CD4-positive, CD25-positive, alpha-beta regulatory T cell (primary cell): ENCODE measurements at places on chromosomes 2 and 18. TPM values are rescaled to one million over a fixed set of nuclear protein-coding genes. Genes with fewer than 3 reads are reported as not detected.

DNA sequence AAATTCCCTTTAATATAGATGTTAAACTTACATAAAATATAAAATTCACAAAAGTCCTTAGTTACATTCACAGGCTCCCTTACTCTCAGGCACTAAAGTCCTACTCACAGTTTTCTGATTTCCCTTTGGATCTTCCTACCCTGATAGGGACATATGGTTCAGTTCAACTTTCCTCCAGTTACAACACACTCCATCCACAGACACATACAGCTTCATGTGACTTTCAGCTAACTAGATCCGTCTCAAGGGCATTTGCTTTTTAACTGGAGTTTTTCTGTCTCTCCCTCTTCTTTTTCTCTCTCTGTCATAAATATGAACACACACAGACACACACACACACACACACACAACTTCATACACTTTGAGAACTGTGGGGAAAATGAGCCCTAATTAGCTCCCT is 419.2 kb downstream of the LRP1B start:
- no peak overlapping the region for H3K4me3 ChIP-seq
- no peaks in the 10 kb centered on the region for H3K27me3 ChIP-seq
- DNase-seq = no peak
- no peaks in the 10 kb centered on the region for H3K36me3 ChIP-seq

- peak overlapping the region; percentile 95 for H3K4me3 ChIP-seq
- H3K36me3 ChIP-seq = peaks cover 2% of the 10 kb centered on the region
- DNase-seq = no peak
- peaks cover 52% of the 10 kb centered on the region for H3K4me1 ChIP-seq
- H3K27ac ChIP-seq = peak overlapping the region; percentile 87
- no peaks in the 10 kb centered on the region for H3K27me3 ChIP-seq
These were observed 38.3 kb upstream of the WIPF1 start for GRCh38 chr2:174635776-174636404.

Gene LCLAT1
- total RNA-seq = 17.6 TPM

Gene PSD4
- total RNA-seq = 124 TPM

- no peaks in the 10 kb centered on the region for H3K4me1 ChIP-seq
- H3K36me3 ChIP-seq = no peaks in the 10 kb centered on the region
- no peak overlapping the region for H3K4me3 ChIP-seq
- peaks cover 3% of the 10 kb centered on the region for H3K27me3 ChIP-seq
These were observed 30.3 kb downstream of the SERPINE2 start for GRCh38 chr2:224008702-224009261.

- H3K27ac ChIP-seq = no peak overlapping the region
- peaks cover 17% of the 10 kb centered on the region for H3K27me3 ChIP-seq
- DNase-seq = no peak
- H3K4me1 ChIP-seq = peaks cover 7% of the 10 kb centered on the region
- no peak overlapping the region for H3K4me3 ChIP-seq
These were observed 246.1 kb downstream of the BCL2 start for GRCh38 chr18:63073481-63073880.

GRCh38 chr2:45283764-45284620 is 274.7 kb upstream of the SIX2 start:
- H3K27me3 ChIP-seq = no peaks in the 10 kb centered on the region
- no peak overlapping the region for H3K27ac ChIP-seq
- no peak overlapping the region for H3K4me3 ChIP-seq

Gene MREG
- total RNA-seq = 10.8 TPM

DNA sequence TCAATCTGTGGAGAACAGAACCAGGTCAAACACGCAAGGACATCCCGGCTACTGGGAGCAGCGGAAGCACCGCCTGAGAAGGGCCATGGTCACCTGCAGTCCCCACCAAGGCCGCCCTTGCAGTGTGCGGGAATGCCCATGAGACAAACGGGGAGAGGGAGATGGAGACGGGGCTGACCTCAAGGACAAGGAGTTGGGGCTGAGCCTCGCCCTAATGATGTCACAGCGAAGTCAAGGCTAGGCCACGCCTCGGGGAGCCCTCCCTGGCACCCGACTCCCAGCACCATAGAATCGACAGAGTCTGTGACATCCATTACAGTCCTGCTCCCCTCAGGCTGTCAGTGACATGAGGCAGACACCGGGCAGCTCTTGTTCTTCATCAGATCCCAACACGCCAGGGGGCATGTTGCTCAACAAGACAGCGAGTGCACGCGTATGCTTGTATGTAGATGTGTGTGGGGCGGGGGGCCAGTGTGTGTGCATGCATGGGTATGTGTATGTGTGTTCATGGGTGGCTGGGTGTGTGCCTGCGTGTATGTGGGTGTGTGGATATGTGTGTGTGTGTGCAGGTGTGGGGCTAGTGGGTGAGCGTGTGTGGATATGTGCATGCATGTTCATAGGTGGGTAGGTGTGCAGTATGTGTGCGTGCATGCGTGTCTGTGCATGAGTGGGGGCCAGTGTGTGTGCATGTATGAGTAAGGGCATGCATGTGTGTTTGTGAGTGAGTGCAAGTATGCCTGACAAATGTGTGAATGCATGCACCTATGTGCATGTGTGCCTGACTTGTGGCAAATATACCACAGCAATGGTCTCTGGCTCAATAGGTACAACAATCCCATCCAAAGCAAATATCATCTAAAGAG is 57.0 kb downstream of the ANKMY1 start:
- no peaks in the 10 kb centered on the region for H3K4me1 ChIP-seq
- no peak overlapping the region for H3K4me3 ChIP-seq
- no peaks in the 10 kb centered on the region for H3K27me3 ChIP-seq
- no peak for DNase-seq
- H3K27ac ChIP-seq = no peak overlapping the region

DNA sequence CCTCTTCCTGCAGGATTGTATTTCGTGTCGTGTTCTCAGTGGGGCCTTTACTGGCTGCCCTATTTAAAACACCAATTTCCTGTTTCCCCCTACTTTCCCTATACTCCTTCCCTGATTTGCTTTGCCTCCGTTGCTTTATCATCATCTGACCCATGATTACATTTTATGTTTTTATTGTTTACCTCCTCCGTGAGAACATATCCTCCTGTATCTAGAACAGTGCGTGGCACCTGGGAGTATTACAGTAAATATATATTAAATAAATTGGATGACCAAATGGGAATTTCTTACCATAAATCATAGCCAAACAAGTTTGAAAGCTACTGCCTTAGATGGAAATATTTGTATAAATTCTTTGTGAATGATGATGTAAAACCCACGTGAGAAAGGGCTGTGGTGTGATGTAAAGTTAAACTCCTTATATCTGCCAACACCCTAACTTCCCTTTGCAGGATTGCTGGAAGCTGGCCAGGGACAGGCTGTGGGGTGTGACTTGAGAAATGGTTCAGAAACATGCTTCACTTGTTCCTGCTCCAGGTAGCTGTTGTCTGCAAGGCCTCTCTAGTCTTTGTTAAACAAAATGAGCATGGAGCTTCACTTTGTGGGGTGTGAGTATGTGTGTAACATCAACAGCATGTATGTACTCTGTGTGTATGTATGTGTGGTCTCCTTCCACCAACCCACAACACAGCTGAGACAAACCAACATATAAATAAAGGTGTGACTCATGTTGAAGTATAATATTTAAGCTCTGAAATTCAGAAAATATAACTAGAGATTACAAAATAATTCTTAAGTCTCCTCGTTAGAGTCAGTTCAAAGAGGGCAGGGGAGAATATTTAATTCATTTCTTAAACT is 40.3 kb downstream of the LHCGR start:
- H3K36me3 ChIP-seq = no peaks in the 10 kb centered on the region
- no peak for DNase-seq
- no peaks in the 10 kb centered on the region for H3K4me1 ChIP-seq

GRCh38 chr2:119289093-119289492 is 65.5 kb downstream of the STEAP3 start:
- H3K4me3 ChIP-seq = no peak overlapping the region
- no peak overlapping the region for H3K27ac ChIP-seq
- no peaks in the 10 kb centered on the region for H3K4me1 ChIP-seq
- no peaks in the 10 kb centered on the region for H3K36me3 ChIP-seq
- no peaks in the 10 kb centered on the region for H3K27me3 ChIP-seq

Gene CASP10
- 15.1 TPM for total RNA-seq

GRCh38 chr2:234003972-234004617 is 46.4 kb upstream of the SPP2 start:
- H3K27me3 ChIP-seq = peaks cover 3% of the 10 kb centered on the region
- no peak overlapping the region for H3K27ac ChIP-seq
- peaks cover 10% of the 10 kb centered on the region for H3K4me1 ChIP-seq
- H3K36me3 ChIP-seq = no peaks in the 10 kb centered on the region
- no peak for DNase-seq

Gene HOXD8
- not detected for total RNA-seq

Gene DSG1
- total RNA-seq = not detected

DNA sequence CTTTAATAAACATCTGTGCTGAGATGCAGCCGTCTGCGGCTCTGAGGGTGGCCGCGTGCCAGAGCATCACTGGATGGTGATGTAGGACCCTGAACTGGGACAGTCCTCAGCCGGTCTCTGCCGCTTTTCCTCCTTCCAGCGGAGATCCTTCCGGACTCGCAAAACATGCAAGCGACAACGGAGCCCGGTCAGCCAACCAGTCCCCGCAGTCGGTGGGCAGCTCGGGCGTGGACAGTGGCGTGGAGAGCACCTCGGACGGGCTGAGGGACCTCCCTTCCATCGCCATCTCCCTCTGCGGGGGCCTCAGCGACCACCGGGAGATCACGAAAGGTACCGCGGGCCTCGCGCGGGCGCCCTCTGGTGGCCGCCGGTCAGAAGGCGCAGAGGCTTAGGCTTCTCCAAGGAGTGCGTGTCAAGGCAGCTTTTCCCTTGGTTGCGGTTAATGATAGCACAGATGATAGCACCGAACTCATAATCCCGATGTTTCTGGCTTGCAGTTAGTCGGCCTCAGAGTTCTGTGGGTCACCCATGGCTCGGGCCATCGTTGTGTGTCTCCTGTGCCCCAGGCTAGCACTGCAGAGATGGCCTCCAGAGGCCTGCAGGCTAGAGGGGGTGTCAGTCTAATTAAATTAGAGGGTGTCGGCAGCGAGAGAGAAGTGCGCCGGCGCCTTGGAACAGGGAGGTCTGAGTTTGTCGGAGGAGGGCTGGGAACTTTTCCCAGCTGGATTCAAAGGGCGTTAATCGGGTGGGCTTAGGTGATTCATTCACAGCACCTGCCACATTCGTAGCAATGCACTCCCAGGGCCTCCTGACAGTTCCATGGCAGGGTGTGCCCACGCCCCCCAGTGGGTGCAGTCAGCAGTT is 38.5 kb downstream of the LPIN1 start:
- H3K4me1 ChIP-seq = no peaks in the 10 kb centered on the region
- H3K4me3 ChIP-seq = no peak overlapping the region
- no peak overlapping the region for H3K27ac ChIP-seq
- peak; percentile 23 for DNase-seq
- no peaks in the 10 kb centered on the region for H3K27me3 ChIP-seq
- H3K36me3 ChIP-seq = peaks cover 92% of the 10 kb centered on the region

Gene SOWAHC
- 4.8 TPM for total RNA-seq

Gene ANKRD29
- total RNA-seq = not detected

DNA sequence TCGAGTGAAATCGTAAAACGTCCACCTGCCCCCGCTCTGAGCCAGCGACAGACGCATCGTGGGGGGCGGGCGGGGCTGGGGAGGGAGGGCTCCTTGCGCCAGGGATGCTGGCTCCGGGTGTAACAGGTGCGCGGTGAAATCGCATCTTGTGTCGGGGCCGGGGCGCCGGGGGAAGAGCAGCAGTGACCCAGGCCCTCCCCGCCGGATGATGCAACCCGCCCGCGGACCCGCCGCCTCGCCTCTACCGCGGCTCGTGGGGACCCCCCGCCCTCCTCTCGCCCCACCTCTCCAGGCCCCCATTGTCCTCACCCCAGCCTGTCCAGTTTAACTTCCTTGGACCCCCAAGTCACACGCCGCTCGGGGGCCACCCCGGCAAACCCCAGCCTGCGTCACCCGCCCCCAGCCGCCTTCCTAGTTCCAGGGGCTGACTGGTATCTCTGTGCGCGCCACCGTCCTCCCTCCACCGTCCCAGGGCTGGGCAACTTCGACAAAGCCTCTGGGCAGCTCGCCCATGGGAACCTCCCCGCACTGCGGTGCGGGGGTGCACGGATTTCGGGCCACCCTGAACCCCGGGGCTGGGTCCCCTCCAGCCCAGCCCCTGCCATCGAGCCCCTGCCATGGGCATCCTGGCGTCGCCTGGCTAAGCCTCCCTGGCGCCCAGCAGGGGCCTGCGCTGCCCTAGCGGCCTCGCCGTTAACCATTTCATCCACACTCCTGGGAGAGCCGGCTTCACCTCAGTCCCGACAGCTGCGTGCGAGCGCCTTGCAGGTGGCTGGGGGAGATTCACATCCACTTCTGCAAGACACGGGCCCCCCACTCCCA is 799 bp upstream of the KIF1A start:
- H3K27ac ChIP-seq = no peak overlapping the region
- peaks cover 15% of the 10 kb centered on the region for H3K4me1 ChIP-seq
- H3K4me3 ChIP-seq = no peak overlapping the region
- peaks cover 30% of the 10 kb centered on the region for H3K27me3 ChIP-seq
- DNase-seq = no peak

Gene GAD1
- total RNA-seq = not detected

Gene UGT1A9
- total RNA-seq = not detected

Gene ALK
- not detected for total RNA-seq

Gene SKOR2
- total RNA-seq = not detected

DNA sequence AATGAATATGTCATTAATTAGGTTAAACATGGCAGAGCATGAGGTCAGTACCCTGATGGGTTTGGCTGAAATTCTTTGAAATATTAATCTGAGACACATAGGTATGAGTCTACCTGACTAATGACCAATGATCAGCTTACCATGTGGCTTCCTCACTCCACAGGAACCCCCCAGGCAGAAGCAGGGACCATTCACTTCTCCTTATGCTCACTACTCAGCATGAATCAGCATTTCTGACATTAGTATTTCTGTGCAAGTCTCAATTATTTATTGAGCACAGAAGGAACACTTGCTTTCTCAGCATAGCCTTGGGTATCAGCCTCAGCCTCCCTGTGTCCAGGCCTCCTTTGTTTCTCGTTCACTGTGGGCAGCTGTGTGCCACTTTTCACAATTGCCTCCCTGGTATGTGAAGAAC is 9.3 kb upstream of the KCNE4 start:
- no peak for DNase-seq
- H3K4me3 ChIP-seq = no peak overlapping the region
- H3K27me3 ChIP-seq = no peaks in the 10 kb centered on the region
- H3K4me1 ChIP-seq = no peaks in the 10 kb centered on the region
- H3K36me3 ChIP-seq = no peaks in the 10 kb centered on the region
- no peak overlapping the region for H3K27ac ChIP-seq

DNA sequence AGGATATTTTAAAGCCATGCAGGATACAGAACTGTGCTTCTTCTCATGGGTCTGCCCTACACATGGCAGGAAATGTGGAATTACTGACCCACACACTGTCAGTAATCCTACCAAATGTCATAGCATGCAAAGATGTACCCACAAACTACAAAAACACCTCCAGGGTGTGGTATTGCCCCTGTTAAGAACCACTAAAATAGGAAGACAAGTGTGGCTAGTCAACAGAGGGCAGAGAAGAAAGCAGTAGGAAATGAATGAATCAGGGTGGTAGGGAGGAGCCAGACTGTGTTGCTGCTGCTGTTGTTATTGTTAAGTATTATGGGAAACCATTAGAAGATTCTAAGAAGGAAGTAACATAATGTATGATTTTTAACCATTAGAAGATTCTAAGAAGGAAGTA is 556.7 kb upstream of the ACVR2A start:
- H3K27me3 ChIP-seq = no peaks in the 10 kb centered on the region
- no peak overlapping the region for H3K27ac ChIP-seq
- peak overlapping the region; percentile 9 for H3K4me3 ChIP-seq
- H3K36me3 ChIP-seq = no peaks in the 10 kb centered on the region

- no peaks in the 10 kb centered on the region for H3K27me3 ChIP-seq
- H3K4me3 ChIP-seq = peak overlapping the region; percentile 99
- H3K36me3 ChIP-seq = peaks cover 17% of the 10 kb centered on the region
These were observed 703 bp downstream of the UGGT1 start for GRCh38 chr2:128091726-128092080.

GRCh38 chr18:66641056-66641455 is 37.2 kb upstream of the CDH19 start:
- no peak overlapping the region for H3K4me3 ChIP-seq
- H3K27me3 ChIP-seq = no peaks in the 10 kb centered on the region
- H3K4me1 ChIP-seq = no peaks in the 10 kb centered on the region
- no peak for DNase-seq
- no peak overlapping the region for H3K27ac ChIP-seq
